8988T (cell line): ENCODE measurements at places on chromosomes 6 and 20.

DNA sequence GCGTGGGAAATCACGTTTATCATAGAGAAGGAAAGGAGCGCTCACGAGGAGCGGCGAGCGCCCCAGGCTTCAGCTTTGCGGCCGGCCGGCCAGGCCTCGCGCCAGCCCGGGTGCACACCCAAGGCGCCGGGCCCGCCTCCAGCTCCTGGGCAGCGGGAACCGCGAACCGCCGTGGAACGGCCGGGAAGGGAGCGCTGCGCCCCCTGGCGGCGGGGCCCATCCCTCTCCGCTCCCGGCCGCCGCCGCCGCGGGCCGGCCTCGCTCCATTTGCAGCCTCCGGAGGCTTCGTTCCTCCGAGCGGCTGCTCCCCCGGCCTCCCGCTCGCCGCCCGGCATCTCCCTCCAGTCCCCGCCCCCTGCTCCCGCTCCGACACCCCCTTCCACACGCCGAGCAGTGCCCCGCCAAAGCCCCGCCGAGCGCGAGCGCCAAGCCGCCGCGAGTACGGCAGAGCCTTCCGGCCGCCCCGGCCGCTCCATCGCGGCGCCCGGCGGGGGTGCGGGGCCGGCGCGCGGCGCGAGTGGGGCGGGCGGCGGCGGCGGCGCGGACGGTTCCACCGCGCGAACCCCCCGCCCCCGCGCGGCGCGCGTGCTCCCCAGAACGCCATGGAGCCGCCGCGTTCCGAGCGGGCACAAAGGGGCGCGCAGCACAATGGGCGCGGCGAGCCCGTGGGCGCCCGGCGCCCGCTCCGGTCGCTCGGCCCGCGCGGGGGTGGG lies 946 bp downstream of the BEND3 start:
- DNase-seq = peak; percentile 91

GRCh38 chr6:112044856-112045255 lies 9.0 kb upstream of the CCN6 start:
- no peak for DNase-seq

DNA sequence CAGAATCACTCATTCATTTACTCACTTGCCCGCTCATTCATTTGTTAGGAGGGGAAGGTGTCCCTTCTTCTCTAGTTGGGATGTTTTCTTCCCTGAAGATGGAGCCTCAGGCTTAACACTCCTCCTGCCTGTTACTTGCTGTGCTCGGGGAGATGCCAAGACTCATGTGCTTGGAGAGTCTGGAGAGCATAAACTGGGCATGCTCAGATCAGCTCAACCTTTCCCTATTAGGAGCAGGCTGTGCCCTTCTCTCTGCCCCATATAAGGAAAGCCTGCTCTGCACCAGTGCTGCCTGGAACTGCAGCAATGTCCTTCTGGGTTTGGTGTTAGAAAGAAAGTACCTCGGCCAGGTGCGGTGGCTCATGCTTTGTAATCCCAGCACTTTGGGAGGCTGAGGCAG lies 18.0 kb upstream of the UBE2V1 start:
- DNase-seq = no peak

- DNase-seq = no peak
Observed at GRCh38 chr6:151263967-151264366, 24.2 kb downstream of the AKAP12 start.

GRCh38 chr6:25089442-25089841 lies 153.7 kb upstream of the RIPOR2 start:
- no peak for DNase-seq

GRCh38 chr6:27280064-27280539 lies 32.0 kb downstream of the POM121L2 start:
- no peak for DNase-seq

- DNase-seq = no peak
Observed at GRCh38 chr6:75076009-75076408, 129.8 kb downstream of the COL12A1 start.

- no peak for DNase-seq
Observed at GRCh38 chr6:79756496-79756895, 125.4 kb downstream of the SH3BGRL2 start.

DNA sequence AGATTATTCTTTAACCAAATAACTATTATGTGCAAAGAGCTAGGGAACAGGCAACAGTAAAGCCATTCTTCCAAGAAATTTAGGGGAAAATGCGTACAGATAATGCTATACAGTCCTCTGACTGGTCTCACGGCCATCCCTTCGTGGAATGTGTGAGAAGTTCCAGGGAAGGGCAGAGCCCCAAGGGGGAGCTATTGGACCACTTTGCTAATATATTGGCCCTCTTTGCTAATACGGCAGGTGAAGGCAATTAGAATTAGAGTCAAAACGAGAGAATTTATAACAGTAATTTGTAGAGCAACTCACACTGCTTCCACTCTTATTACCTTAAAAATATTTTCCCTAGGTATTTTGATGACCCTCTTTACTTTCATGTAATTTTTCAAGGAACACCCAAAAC lies 140.4 kb downstream of the IMPG1 start:
- no peak for DNase-seq

- no peak for DNase-seq
Observed at GRCh38 chr6:106163966-106164877, 78.1 kb downstream of the PRDM1 start.

GRCh38 chr6:108650325-108650724 lies 89.6 kb downstream of the FOXO3 start:
- no peak for DNase-seq

- no peak for DNase-seq
Observed at GRCh38 chr6:41894366-41895299, 542 bp downstream of the USP49 start.

GRCh38 chr6:108562503-108562993 lies 1.8 kb downstream of the FOXO3 start:
- DNase-seq = peak; percentile 92

- DNase-seq = peak; percentile 86
Observed at GRCh38 chr20:57748601-57749130, 38.9 kb upstream of the PMEPA1 start.

GRCh38 chr6:150334790-150335783 lies 33.7 kb upstream of the IYD start:
- peak; percentile 37 for DNase-seq

GRCh38 chr6:68139130-68139529 lies 496.0 kb upstream of the ADGRB3 start:
- no peak for DNase-seq

DNA sequence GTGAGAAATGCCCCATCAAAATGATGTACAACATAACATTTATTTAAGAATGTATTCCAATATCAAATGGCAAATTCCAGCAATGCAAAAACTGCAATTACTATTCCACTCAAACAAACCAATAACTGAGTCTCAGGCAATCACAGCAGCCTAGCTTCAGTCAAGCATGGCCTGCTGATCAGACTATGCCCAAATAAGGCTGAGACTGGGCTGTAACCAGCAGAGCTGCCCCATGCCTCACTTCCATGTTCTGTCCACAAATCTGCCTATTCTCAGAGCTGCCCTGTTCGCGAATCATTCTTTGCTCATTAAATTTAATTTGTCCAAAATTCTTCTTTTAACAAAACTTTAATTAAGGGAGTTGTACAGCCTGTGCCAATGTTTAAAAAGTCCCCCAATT lies 155.4 kb downstream of the FNDC1 start:
- no peak for DNase-seq

DNA sequence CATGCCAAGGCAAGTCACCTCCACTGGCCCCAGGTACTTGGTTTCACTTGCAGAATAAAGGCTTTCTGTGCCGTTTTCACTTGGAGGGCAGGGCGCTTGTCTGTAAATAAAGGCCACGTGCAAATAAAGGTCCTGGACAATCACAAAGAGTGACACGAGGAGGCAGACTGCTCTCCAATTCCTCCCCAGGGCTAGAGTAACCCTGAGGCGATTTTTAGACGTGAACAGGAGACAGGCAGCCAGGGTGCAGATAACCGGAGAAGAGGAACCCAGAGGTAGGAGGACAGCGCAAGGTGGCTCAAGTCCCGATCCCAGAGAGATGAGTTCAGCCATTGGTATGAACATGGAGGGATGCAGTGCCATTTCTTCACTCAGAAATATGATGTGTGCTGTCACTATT lies 327.4 kb downstream of the KIF16B start:
- no peak for DNase-seq

DNA sequence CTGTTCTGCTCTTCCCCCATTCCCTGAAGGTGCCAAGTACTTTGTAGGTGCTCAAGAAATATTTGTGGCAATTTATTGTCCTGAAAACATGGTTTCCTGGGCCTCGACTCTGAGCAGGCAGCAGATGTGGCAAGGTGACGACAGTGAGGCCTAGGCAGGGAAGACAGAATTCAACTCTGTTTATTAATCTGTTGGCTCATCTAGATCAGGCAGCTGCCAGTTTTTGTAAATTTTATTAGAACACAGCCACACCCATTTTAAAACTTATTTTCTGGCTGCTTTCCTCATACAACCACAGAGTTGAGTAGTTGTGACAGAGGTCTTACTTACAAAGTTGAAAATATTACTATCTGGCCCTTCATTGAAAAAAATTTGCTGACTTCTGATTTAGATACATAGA lies 24.5 kb downstream of the MAPK14 start:
- no peak for DNase-seq

- DNase-seq = peak; percentile 52
Observed at GRCh38 chr6:11094411-11094851, 797 bp downstream of the SMIM13 start.

GRCh38 chr20:15045246-15045645 lies 707.8 kb upstream of the FLRT3 start:
- DNase-seq = no peak

- DNase-seq = no peak
Observed at GRCh38 chr6:17210683-17211082, 70.5 kb upstream of the RBM24 start.

- no peak for DNase-seq
Observed at GRCh38 chr6:42403831-42404230, 47.9 kb downstream of the TRERF1 start.

DNA sequence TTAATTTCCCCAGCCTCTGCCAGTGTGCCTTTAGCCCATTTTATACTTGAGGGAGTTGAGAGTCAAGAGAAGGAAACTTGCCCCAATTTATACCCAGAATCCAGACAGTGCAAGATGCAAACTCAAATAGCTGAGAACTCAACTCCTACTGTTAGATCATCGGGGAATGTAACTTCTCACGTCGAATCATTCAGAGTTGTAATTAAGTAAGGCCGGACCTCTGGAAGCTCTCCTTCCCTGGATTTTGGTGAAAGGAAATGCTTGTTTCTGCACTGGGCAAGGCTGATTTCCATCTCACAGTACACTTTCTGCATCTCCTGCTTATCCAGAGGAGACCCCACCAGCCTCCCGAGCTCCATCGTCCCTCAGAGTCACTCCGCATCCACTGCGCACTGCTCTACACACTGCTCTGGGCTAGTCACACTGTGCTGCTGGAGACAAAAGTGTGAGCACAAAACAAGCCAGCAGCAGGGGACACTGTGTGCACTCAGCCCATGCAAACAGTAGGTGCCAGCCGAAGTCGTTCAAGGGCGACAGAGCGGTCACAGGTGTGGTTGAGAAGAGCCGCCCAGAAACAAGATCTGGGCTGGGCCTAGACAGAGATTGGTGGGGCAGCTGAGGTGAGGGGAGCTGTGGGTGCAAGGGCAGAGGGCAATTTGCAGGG lies 150.4 kb upstream of the QKI start:
- DNase-seq = no peak

GRCh38 chr20:55778796-55779195 lies 226.5 kb downstream of the CBLN4 start:
- no peak for DNase-seq

DNA sequence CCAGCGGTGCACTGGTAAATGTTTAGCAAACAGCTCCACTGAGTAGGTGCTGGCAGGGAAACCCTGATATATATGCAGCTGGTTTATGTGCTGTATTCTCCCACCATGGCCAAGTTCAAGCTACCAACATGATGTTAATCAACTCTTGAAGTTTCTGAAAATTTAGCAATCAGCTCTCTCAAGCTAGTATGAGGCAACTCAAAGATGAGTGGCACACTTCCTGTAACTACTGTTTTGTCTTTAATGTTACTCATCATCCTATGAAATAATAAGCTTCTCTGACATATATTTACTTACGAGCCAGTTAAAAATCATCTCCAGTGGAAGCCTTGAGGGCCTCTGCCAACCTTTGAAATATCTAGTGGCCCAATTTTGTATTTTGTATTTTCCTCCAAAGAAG lies 54.7 kb downstream of the TRMT6 start:
- no peak for DNase-seq

GRCh38 chr20:59772373-59772705 lies 161.1 kb downstream of the SYCP2 start:
- DNase-seq = no peak

DNA sequence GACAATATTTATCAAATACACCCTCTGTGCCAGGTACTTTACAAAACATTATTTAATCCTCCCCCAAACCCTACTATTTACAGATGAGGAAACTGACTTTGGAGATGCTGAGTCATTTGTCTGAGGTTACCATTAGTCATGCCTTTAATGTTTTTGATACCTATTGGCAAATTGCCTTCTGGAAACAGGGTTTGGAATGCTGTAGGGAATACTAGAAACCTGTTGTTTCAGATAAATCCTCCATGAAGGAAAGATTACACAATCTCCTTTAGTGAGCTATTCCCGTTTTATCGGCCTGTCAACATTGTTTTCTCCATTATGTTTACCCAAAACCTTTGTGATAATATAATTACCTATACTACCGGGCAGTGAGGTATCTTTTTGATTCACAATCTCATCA lies 93.6 kb upstream of the ADGRF1 start:
- no peak for DNase-seq

- no peak for DNase-seq
Observed at GRCh38 chr6:636488-636887, 20.4 kb downstream of the HUS1B start.

GRCh38 chr6:112038268-112038667 lies 15.6 kb upstream of the CCN6 start:
- DNase-seq = no peak

GRCh38 chr6:54700158-54700557 lies 146.4 kb upstream of the FAM83B start:
- DNase-seq = no peak

DNA sequence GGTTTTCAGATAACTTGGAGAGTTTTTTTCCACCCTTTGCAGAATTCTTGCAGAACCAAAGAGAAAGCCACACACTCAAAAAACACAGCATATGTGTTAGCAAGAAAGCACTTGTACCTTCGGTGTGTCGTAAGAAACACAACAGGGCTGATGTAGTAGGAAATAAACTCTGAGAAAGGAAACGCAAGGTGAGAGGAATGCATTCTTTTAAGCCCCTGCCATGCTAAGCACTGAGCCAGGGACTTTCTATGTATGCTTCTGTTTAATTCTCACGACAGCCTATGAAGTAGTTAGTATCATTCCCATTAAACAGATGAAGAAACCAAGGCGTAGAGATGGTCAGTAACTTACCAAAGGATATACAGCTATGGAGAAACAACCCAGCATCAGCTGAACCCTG lies 23.1 kb downstream of the NEDD9 start:
- DNase-seq = no peak
